ENCODE measurements at places on chromosomes 3 and 15. TPM values are rescaled to one million over a fixed set of nuclear protein-coding genes. Genes with fewer than 3 reads are reported as not detected.

Gene ADAMTS7
- total RNA-seq: 1.8 TPM

Gene SMAD6
- 9.4 TPM for total RNA-seq

Gene RAB5A
- 87.1 TPM for total RNA-seq

Gene POC1A
- total RNA-seq: 7.6 TPM

Gene ZNF80
- not detected for total RNA-seq

Gene DAZL
- not detected for total RNA-seq

Gene GOLGA6D
- not detected for total RNA-seq

DNA sequence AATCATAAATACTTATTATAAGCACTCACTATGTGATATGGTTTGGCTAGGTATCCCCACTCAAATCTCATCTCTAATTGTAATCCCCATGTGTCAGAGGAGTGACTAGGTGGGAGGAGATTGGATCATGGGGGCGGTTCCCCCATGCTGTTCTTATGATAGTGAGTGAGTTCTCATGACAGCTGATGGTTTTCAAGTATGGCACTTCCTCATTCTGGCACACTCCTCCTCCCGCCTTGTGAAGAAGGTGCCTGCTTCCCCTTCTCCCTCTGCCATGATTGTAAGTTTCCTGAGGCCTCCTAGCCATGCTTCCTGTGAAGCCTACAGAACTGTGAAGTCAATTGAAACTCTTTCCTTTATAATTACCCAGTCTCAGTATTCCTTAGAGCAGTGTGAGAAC, 53.3 kb upstream of the CHMP2B start:
- H3K27ac ChIP-seq: no peak overlapping the region
- no peak overlapping the region for H3K4me3 ChIP-seq
- H3K4me1 ChIP-seq: no peaks in the 10 kb centered on the region
- H3K36me3 ChIP-seq: no peaks in the 10 kb centered on the region
- H3K27me3 ChIP-seq: no peaks in the 10 kb centered on the region

GRCh38 chr3:24042174-24043059, 97.3 kb downstream of the NR1D2 start:
- no peaks in the 10 kb centered on the region for H3K4me1 ChIP-seq
- no peaks in the 10 kb centered on the region for H3K36me3 ChIP-seq
- no peak overlapping the region for H3K4me3 ChIP-seq
- no peak for DNase-seq
- H3K27me3 ChIP-seq: no peaks in the 10 kb centered on the region

DNA sequence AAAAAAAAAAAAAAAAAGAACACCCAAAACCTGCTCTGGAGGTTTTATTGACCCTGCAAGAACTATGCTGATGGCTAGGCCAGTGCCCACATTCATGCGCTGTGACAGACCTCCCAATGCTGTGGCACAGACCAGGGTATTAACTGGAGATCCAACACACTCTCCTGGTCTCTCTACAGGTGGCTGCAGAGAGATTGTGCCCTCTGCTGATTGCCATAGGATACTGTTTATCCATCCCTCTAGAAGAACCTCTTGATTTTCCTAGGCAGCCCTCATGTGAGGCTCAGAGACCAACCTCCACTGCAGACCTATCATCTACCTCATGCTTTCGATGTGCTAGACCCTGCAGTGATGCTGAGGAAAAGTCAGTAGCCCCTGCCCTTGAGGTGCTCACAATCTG, 125.5 kb upstream of the TRIM42 start:
- DNase-seq: no peak
- H3K36me3 ChIP-seq: no peaks in the 10 kb centered on the region

- H3K27ac ChIP-seq: no peak overlapping the region
- H3K4me1 ChIP-seq: no peaks in the 10 kb centered on the region
- H3K36me3 ChIP-seq: no peaks in the 10 kb centered on the region
- no peaks in the 10 kb centered on the region for H3K27me3 ChIP-seq
- H3K4me3 ChIP-seq: no peak overlapping the region
Measured at GRCh38 chr15:95494971-95495541, 835.4 kb upstream of the NR2F2 start.

DNA sequence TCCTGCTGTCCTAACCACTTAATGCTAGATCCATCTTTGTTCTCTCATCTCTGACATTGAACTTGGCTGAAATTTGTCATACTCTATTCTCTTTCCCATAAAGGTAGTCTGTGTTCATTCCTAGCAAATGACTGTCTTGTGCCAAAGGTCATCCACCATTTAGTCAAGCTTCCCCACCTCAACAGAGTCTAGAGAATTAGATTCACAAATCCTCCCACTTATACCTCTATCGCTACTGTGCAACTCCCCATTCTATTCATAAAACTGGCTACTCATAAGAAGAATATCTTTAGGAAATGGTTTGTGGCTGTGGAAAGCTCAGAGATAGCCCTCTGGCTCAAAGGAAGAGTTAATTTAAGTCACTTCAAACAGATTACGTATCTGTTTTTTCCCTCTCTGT, 59.7 kb upstream of the MBNL1 start:
- H3K27me3 ChIP-seq: no peaks in the 10 kb centered on the region
- DNase-seq: no peak
- H3K4me3 ChIP-seq: no peak overlapping the region
- no peak overlapping the region for H3K27ac ChIP-seq

DNA sequence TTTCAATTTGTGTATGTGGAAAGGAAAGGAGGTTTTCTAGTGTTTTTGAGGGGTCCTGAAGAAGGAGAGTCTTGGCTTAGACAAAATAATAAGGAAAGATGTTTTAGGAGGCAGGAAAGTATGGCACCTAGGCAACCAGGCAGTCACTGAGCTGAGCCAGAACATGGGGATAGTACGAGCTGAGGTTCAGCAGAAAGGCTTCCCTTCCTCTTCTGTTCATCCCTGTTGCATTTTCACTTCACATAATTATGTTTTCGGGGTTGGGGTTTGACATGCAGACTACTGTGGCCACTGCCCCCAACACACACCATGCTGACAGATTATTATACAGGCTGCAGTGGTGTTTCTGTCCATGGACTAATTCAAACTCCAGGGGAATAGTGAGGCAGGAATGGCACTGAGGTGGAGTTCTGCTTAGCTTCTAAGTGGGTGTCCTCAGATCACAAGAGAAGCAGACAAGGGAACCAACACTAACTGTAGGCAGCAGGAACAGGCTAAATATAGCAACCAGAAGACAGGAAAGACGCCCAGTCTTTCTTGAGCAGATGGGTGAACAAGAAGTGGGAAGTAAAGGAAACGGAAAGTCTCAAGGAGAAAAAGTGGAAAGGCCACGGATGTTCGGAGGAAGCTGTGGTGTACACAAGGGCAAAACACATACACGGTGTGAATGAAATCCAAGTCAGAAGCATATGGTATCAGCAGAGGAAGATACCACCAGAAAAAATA, 305.8 kb downstream of the PLCL2 start:
- H3K27me3 ChIP-seq: no peaks in the 10 kb centered on the region
- H3K27ac ChIP-seq: no peak overlapping the region
- no peaks in the 10 kb centered on the region for H3K36me3 ChIP-seq

- no peaks in the 10 kb centered on the region for H3K27me3 ChIP-seq
- H3K4me1 ChIP-seq: no peaks in the 10 kb centered on the region
- no peak overlapping the region for H3K27ac ChIP-seq
- DNase-seq: no peak
Measured at GRCh38 chr3:38662544-38662943, 13.1 kb upstream of the SCN5A start.

- no peaks in the 10 kb centered on the region for H3K36me3 ChIP-seq
- no peaks in the 10 kb centered on the region for H3K4me1 ChIP-seq
- no peak overlapping the region for H3K27ac ChIP-seq
Measured at GRCh38 chr3:136979684-136980083, 21.9 kb downstream of the IL20RB start.

DNA sequence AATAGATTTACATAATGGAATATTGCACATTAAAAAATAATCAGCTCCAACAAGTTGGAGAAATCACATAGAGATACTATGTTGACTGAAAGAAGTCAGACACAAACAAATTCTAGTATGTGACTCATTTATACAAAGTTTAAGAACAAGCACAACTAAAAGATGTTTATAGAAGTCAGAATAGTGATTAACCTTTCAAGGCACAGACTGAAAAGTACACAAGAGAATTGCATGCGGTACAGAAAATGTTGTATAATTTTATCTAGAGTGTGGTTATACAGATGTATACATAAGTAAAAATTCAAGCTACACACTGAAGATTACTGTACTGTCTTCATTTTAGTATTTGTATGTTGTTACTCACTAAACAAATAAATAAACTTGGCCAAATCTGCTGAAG, 19.3 kb upstream of the ATOSA start:
- no peaks in the 10 kb centered on the region for H3K27me3 ChIP-seq
- no peaks in the 10 kb centered on the region for H3K4me1 ChIP-seq
- H3K4me3 ChIP-seq: no peak overlapping the region
- no peak overlapping the region for H3K27ac ChIP-seq
- H3K36me3 ChIP-seq: no peaks in the 10 kb centered on the region

- DNase-seq: no peak
- H3K4me3 ChIP-seq: no peak overlapping the region
- H3K27ac ChIP-seq: no peak overlapping the region
- H3K4me1 ChIP-seq: no peaks in the 10 kb centered on the region
- no peaks in the 10 kb centered on the region for H3K36me3 ChIP-seq
Measured at GRCh38 chr3:101962055-101962454, 112.7 kb downstream of the NFKBIZ start.

GRCh38 chr15:88219623-88220022, 36.9 kb downstream of the NTRK3 start:
- no peak for DNase-seq
- H3K27me3 ChIP-seq: no peaks in the 10 kb centered on the region
- H3K36me3 ChIP-seq: no peaks in the 10 kb centered on the region
- H3K4me3 ChIP-seq: no peak overlapping the region

Measured in colonic mucosa (tissue), 4 donors.